AG04450 (cell line): ENCODE measurements at places on chromosomes 16 and 17.
A peak's percentile ranks its signal among the peaks of the same experiment; 100 is the strongest.

GRCh38 chr16:54048586-54049495 is 237.7 kb downstream of the IRX3 start:
- no peak for DNase-seq

DNA sequence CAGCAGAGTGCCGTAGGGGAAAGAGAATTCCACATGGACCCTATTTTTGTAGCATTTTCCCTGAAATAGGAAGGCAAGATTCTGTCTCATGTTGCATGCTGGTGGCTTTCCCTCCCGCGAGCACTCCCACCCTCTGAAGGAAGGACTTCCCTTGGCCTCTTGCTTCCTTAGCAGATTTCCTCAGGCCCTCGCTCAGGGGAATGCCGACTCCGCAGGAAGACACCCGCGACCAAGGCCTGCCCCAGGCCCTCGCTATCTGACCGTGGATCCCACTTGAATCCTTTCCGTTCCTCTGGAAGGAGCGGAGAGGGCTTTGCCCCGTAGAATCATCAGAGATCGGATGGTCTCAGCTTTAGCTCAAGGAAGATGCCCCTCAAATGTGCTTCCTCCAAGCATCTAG is 179.4 kb upstream of the FOXF1 start:
- DNase-seq, result no peak

GRCh38 chr17:12047681-12048376 is 27.2 kb downstream of the MAP2K4 start:
- DNase-seq, result no peak

- DNase-seq, result no peak
Measured at GRCh38 chr17:47301161-47301560, 22.6 kb upstream of the EFCAB13 start.

GRCh38 chr16:9964426-9964825 is 217.8 kb downstream of the GRIN2A start:
- DNase-seq, result no peak

DNA sequence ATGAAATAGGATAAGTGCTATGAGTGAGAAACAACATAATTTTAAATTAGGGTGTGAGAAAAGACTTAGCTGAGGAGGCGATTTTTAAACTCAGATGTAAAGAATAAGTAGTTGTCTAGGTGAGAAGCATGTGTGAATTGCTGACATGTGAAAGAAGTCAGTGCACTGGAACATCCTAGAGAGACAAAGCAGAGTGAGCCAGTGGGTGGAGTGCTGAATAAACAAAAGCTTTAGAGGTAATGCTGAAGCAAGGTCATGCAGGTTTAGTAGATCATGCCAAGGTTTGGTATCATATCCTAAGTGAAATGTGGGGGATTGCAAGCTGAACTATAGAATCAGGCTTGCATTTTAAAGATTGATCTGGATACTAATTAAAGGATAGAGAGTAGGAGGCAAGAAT is 89.4 kb downstream of the KIF2B start:
- DNase-seq, result no peak

DNA sequence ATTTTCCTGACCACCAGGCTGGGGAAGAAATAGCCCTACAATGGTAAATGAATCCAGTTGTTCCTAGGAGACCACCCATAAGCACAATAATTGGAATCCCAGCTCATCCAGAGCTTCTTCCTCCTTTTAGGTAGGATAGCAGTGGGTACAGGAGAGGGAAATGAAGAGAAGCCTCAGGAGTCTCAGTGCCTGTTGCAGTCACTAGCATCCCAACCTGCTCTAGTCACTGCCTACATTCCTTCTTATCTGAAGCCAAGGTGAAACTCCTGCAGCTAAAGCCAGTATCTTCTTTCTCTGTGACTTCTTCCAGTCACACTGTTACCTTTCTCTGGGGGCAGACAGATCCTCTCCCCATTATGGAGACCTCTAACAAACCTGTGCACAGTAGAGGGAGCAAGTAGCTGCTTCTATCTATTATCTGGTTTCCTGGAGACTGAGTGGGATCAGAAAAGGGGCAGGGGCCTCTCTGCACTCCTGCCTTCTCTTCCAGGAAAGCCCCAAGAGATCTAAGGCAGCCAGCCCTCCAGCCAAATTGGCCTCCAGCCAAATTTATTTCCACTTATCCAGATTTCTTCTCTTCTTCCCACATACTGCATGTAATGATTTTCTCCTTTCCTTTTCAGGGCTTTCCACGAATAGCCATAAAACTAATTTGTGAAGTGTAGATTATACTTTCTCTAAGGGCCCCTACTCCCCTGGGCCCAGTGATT is 85.5 kb downstream of the SSH2 start:
- no peak for DNase-seq

DNA sequence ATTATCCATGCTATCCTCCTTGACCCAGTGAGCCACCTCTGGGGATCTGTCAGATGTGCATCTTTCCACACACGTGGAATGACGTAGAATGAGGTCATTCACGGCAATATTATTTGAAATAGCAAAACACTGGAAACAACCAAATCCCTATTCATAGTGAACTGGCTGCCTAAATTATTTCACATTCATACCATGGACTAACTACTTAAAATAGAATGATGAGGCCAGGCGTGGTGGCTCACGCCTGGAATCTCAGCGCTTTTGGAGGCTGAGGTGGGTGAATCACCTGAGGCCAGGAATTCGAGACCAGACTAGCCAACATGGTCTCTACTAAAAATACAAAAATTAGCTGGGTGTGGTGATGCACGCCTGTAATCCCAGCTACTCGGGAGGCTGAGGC is 75.5 kb downstream of the RAP1GAP2 start:
- DNase-seq, result no peak

DNA sequence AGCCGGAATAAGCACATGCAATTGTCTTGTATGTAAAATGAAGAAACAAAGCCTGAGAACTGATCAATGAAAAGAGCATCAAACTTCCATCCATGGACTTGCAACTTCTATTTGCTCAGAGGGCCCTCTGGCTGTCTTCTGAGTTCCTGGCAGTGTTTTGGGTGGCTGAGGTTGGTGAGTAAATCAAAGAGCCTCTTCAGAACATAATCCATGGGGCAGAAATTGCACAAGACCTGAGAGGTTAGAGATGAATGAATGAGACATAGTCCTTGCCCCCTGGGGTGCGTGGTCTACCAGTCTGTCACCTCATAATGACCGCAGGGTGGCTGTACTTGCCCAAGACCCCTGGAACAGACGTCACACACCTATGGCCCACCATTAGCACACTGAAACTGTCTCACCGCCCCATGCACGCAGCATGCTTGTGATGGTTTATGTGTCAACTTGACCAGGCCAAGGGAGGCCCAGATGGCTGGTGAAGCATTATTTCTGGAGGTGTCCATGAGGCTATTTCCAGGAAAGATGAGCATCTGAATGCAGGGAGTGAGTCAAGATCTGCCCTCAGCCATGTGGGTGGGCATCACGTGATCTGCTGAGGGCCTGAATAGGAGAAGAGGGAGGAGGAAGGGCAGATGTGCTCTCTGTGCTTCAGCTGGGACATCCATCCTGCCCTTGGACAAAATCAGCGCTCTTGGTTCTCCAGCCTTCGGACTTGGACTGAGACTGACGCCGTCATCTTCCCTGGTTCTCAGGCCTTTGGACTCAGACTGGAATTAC is 8.3 kb downstream of the PIK3R6 start:
- DNase-seq, result no peak

- DNase-seq, result no peak
Measured at GRCh38 chr17:4492721-4493561, 5.7 kb upstream of the SPNS2 start.

DNA sequence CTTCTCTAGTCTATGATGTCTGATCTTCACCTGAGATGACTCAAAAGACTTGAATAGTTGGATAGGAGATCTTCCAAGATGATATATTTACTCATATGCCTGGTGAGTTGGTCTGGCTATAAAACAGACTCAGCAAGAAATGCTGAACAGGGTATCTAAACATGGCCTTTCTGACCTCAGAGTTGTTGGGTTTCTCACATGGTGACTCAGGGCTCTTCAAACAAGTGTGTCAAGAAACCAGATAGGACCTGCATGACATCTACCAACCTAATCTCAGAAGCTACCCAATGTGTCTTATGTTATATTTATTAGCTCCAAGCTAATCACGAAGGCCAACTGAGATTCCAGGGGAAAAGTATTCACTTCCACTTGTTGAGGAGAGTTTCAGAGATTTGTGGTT is 1477.3 kb downstream of the CDH8 start:
- no peak for DNase-seq

DNA sequence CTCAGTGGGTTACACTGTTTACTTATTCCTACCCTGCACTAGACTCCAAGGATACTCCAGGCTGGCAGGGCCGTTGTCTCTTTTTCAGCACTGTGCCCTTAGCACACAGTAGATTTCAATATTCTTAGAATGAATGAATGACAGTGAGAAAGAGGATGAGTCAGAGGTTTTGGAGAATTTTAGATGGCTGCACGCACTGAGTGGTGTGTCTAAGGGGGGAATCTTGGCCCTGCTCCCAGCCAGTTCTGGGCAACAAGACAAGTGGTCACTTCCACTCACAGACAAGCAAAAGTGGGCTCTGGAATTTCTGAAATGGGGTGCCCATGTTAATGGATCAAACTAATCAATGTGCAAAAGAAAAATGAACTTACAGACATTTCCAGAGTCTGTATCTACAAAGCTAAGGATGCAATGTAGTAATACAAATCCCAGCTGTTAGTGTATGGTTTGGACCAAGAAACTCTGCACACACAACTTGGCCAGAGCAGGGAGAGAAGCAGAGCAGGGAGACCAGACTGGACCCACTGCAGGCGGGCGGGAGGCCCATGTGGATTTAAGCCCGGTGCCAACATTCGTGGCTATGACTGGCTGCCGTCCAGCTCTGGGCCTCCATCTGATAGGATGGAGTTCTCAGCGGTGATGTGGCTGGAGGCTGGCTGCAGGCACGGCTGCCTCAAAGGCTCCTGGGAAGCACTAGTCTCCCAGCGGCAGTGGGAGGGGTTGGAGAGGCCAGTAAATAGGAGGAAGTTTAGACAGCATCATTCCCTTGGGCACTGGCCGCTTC is 95.6 kb upstream of the CDYL2 start:
- DNase-seq, result peak; percentile 71

DNA sequence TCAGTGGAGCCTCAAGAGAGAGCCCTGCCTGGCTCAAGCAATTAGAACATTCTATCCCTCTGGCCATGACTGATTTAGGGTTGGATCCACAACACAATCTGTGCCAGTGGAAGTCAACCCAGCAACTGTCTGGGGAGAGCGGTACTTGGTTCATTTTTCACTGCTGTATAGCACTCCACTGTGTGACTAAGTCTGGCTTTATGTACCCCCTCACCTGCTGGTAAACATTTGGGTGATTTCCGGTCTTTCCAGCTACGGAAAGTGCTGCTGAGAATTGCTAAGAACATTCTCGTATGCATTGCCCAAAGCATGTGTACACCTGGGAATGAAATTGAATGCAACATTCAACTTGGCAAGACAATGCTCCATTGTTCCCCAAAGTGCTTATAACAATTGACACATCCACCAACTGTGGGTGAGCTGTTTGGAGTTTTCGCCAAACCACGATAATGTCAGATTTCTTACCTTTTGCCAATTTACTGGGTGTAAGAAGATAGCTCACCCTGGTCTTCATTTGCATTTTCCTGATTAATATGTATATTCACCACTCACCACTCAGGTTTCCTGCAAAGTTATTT is 63.5 kb upstream of the MED9 start:
- DNase-seq, result no peak

GRCh38 chr16:31206776-31207175 is 4.2 kb upstream of the PYCARD start:
- no peak for DNase-seq

GRCh38 chr16:49556606-49557446 is 183.2 kb downstream of the C16orf78 start:
- no peak for DNase-seq

DNA sequence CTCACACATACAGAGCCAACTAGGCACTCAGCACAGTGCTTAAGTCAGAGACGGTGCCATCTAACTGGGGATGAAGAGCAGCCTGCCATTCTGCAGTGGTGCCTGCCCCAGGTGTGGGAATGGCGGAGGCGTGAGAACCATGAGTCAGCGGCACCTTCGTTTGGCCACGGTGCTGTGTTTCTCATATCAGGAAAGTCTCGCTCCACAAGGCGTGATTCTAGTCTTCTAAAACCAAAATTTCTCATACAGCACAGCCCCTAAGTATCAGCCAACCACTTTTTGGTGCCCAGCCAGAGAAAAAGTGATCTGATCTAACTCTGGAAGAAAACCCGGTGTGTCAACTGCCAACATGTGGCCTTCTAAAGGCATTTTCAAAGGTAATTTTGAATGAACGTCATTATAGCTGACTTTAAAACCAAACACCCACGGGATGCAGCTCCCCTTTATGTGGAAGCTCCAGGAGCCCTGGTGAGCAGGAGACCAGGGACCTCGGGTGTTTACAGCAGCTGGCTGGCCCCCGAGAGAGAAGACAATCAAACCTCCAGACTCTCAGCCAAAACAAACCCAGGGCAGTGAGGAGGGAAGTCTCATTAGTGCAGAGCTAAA is 54.6 kb downstream of the ABCC12 start:
- DNase-seq, result no peak

- no peak for DNase-seq
Measured at GRCh38 chr17:70102531-70102930, 27.5 kb downstream of the KCNJ16 start.

DNA sequence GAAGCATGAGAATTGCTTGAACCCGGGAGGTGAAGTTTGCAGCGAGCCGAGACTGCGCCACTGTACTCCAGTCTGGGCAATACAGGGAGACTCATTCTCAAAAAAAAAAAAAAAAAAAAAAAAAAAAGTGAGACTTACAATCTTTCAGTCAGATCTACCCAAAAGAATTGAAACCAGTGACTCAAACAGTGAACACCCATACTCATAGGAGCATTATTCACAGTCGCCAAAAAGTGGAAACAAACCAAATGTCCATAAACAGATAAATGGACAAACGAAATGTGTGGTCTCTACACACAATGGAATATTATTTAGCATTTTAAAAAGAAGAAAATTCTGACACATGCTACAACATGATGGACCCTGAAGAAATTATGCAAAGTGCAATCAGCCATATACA is 9.1 kb upstream of the SCNN1B start:
- DNase-seq, result no peak

DNA sequence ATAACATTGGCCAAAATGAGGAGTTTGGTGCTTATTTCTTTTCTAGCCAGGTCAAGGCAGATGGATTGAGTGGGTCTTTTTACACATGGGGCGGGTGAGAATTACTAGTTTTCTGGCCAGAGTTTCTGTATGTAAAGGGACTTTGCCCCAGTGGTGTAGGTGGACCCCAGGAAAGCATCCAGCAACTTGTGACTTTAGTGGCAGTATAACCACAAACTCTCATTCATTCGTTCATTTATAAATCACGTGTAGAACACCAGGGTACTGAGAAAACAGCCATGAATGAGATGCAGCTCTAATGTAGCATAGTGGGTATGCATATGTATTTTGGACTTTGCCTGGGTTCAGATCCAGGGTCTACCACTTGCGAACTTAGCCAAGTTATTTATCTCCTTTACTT is 8.1 kb downstream of the RAI1 start:
- DNase-seq, result no peak

- no peak for DNase-seq
Measured at GRCh38 chr16:30147843-30148510, 25.0 kb upstream of the MAPK3 start.

- DNase-seq, result no peak
Measured at GRCh38 chr16:14405611-14406537, 224.2 kb downstream of the PARN start.

GRCh38 chr17:28684963-28685362 is 23.0 kb downstream of the SUPT6H start:
- no peak for DNase-seq

GRCh38 chr16:61289141-61289540 is 747.1 kb downstream of the CDH8 start:
- no peak for DNase-seq
